NCI-H2107 (cell line): ENCODE measurements at places on chromosomes 5 and 9.
A peak's percentile ranks its signal among the peaks of the same experiment; 100 is the strongest.

DNA sequence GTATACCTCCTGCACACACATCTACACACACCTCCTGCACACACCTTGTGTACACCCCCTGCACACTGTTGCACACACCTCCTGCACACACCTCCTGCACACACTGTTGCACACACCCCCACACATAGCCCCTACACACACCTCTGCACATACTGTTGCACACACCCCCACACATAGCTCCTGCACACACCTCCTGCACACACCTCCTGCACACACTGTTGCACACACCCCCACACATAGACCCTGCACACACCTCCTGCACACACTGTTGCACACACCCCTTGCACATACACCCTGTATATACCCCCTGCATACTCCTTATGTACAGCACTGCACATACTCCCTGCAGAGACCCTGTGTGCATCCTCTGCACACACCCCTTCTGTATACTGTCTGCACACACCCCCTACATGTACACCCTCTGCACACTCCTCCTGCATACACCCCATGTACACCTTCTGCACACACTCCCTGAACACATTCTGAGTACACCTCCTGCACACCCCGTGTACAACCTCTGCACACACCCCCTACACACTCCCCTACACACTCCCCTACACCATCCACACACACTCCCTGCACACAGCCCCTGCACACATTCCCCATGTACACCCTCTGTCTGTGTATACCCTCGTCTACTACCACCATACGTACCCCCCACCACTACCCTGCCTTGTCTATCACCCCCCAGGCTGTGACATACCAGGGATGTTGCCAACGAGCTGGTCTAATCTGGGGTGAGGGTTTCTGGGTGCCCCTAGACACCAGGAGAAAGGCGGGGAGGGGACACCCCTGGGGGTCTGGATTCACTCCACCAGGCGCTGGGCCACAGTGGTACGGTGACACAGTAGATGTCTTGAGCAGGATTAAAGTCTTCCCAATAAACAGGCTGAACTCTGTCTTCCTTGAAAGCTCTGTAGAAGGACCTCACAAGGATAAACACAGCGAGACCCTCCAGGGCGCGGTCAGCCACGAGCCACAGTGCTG is 1.1 kb upstream of the CEP72 start:
- DNase-seq = no peak

DNA sequence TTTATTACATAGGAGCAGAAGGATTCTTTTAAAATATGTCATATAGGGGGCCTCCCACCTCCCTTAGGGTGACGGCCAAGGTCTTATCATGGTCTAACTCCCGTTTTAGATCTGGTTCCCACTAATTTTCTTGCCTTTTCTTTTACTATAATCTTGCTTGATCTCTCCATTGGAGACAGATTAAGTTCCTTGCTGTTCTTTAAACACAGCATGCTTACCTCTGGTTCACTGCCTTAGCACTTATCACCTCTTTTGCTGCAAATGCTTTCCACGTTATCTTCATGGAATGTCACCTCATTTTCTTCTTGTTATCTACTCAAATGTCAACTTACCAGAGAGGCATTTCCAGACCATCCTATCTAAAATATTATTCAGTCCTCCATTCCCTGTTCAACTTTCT is 1047.6 kb downstream of the TLE4 start:
- DNase-seq = no peak

GRCh38 chr9:129283291-129283691 is 105.2 kb upstream of the IER5L start:
- DNase-seq = no peak

DNA sequence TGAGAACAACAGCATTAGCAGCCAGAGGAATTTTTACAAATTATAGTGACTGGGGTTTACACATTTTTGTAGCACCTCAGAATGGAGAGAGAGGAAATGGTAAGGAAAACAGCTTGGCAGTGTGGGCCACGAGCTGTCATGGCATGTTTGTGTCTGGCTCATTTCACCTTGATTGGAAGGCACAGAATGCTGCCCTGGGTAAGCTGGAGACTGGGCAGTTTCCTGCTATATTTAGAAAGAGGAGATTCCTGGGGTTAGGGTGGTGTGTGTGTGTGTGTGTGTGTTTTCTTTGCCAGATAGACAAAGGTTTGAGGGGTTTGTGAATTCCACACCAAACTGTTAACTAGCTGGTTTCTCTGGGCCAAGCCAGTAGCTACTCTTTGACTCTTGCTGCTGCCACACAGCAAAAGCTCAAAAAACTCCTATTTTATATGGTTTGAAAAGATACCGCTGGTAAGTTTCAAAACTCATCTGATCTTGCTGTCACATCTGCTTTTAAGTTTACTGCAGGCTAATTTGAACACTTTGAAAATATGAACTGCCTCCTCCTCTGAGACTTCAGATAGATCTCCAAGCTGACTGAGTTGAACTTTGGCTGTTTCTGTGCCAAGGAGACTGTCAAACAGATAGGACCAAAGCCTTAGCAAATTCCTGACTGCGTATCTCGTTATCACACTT is 9.1 kb downstream of the ARHGAP26 start:
- no peak for DNase-seq

- no peak for DNase-seq
Measured at GRCh38 chr9:27870404-27870803, 297.1 kb upstream of the C9orf72 start.

DNA sequence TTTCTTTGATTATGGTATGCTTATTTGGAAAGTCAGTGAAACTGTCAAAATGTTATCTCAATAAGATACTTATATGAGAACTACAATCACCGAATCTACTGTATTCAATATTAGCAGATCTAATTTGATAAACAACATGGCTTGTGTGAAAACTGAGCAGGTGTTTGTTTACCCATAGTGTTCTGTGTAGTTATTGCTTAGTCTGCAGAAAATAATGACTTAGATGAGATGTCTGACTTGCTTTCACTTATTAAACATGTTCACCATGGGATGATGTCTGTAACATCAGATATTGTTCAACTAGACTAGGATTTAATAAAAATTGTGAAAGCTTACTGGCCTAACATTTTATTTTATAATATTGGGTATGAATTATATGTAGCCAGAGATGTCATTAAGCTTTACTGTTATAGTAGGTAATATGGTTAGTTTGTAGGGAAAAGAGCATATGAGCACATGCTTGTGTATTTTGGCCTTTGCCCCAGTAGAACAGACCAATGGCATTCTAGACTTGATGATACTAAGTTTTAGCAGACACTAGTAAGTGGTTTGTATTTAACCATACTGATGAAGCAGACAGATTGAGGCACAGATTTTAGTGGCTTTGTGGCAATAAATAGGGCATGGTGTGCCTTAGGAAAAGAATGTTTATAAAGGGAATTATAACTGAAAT is 16.4 kb downstream of the SUB1 start:
- no peak for DNase-seq

DNA sequence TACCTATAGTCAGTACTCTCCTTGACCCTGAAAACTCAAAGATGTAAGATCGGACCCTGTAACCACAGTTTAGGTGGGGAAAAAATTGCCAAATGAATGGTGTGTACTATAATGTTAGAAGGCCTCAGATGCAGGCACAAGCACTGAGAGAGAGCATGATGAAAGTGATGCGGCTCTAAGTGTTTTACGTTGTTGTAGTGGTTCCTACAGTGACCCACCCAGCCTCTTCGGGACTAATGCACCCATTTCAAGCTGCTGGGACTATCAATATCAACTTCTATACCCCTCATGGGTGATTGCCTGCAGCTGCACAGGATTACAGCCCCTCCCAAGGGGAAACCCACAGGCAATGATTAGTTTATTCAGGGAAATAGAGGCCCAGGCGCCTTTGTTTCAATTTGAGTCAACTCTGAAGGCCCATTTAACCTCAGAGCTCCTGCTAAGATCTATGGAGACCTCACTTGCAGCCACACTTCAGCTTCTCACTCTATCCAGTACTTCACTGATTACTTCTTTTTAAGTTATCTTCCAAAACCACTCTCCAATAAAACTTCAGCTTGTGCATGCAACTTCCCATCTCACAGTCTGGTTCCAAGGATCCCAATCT is 340.7 kb downstream of the NR2F1-AS1 start:
- no peak for DNase-seq

DNA sequence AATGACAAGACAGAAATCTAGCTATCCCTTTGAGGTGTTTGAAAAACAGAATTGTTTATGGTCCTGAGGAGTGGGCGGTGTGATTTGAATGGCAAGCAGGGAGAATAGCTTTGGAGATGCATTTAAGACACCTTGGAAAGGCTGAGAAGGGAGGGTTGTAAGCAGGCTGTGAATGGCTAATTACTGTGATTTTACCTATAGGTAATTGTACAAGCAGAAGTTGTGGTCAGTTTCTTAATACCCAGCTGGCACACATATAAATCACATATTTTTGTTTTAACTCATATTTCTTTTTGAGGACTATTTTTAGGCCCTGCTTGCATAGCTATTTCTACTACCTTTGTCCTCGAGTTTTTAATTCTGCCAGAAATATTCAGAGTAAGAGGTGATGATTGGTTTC is 248.6 kb downstream of the KDM4C start:
- no peak for DNase-seq

DNA sequence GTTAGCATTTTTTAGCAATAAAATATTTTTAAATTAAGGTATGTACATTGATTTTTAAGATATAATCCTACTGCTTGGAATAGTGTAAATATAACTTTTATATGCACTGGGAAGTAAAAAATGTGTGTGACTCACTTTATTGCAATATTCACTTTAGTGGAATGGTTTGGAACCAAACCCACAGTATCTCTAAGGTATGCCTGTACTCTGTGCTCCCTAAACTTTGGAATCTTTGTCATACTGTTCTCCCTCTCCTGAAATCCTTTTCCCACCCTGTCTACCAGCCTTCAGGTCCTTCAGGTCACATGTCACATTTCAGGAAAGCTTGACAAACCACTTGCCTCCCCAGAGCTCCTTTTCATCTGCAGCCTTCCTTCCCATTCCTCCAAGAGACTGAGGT is 308.7 kb downstream of the SPOCK1 start:
- no peak for DNase-seq

- DNase-seq = peak; percentile 67
Measured at GRCh38 chr9:127214421-127215267, 49.9 kb upstream of the GARNL3 start.

DNA sequence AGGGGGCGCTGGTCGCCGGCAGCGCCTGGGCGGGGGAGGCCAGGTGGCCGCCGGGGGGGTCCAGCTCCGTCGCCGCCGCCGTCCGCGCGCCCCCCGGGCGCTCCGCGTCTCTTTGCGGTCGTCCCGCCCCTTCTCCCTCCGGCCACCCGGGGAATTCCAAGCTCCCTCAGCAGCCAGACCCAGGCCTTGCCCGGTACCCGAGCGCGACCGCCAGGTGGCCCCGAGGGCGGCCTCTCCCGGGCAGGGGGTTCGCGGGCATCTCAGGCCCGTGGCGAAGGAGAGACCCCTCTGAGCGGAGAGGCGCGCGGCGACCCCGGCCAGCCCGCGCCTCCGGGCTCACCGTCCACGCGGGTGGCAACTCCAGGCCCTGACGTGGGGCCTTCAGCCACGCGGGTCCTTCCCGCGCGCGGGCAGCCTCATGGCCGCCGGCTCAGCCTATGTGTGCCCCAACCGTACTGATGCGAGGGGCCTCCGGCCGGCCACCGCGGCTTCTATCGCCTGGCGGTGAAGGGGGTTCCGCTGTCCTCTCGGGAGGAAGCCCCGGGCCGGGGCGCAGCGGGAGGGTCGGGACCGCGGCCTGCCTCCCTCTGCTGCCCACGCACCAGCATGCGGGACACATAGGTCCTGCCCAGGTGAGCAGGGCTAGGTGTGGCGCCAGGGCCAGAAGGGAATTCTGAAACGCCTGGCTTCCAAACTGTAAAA is 529 bp upstream of the NRARP start:
- DNase-seq = no peak

DNA sequence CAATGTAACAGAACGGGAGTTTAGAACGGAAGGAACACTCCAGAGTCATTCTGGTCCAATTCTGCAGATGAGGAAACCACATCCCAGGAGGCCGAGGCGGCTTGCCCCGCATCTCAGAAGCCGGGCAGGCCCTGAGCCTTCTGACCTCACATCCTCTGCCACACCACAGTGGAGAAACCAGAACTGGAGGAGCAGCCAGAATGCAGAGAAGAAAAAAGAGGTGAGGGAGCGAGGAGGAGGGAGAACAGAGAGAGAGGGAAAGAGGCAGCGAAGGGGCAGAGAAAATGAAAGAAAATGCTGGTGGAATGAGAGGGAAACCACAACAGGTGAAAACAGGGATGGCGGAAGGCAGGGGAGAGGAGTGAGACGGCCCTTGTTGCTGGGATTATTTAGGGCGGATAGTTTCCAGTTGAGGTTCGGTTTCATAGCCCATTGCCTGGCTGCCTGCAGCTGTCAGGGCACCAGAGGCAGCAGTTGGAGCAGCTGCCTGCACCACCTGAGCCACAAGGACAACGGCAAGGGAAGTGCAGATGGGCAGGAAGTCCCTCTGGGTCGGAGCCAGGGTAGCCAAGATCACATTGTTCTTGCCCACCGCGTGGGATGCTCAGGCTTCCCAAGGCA is at the start of gene HMHB1:
Gene HMHB1 (plus strand): TSS at position 77 of the 621 bp plus-strand sequence.
- no peak for DNase-seq

DNA sequence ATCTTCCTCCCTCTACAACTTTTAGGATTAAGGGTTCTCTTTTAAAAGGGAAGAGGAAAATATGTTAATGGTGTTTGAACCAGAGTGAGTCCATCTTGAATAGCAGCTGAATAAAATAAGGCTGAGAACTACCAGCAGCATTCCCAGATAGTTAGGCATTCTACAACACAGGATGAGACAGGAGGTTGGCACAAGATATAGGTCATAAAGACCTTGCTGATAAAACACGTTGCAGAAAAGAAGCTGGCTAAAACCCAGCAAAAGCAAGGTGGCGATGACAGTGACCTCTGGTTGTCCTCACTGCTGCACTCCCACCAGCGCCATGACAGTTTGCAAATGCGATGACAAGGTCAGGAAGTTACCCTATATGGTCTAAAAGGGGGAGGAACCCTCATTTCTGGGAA is 77.8 kb downstream of the PLK2 start:
- DNase-seq = no peak

DNA sequence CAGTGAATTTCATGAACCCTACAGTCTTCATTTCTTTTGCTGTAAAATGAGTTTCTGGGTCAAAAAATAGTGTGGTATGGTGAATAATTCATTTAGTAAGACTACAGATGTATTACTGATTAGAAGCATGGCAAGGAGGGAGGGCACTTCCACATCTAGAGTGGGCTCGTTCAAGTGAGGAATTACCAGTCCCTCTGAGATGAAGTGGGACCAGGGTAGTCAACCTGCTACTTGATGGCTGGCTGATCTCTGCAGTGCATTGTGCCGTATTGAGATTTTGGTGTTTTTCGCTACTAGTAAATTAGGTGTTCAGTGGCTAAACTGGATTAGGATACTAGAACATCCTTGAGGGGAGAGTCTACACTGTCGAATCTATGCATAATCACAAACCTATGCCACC is 10.8 kb downstream of the CDC37L1 start:
- no peak for DNase-seq

DNA sequence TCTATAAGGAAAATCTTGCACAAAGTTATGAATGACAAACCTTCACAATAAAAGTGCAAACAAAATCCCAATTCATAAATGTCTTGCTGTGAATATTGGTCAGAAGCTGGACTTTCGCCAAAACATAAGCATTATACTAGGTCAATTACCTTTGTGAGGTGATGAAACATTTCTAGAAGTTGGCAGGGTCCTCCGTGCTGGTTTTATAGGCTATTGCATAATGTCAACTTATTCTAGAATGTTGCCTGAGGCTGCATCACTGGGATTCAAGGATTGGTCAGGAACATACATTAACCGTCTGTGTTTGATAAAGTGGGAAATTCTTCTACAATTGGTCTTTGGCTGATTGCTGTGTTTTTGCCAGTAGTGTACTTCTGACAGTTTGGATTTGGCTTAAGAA is 49.8 kb upstream of the PALM2AKAP2 start:
- DNase-seq = peak; percentile 39
